Kidney epithelial cell (primary cell): ENCODE measurements at places on chromosomes 11 and 22. TPM values are rescaled to one million over a fixed set of nuclear protein-coding genes. Genes with fewer than 3 reads are reported as not detected.

DNA sequence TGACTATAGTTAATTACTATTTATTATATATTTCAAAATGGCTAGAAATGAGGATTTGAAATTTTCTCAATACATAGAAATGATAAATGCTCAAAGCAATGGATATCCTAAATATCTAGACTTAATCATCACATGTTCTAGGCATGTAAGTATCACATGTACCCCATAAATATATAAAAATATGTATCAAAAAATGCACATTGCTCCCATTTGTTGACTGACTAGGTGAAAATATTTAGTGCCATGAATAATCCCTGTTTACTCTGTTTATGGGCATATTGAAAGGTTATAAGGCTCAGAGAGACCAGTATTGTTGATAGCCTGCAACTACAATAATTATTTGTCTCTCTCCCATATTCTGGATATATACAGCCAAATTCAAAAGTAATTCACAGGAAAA, 3.1 kb downstream of the HBE1 start:
- DNase-seq, result no peak

- no peak for DNase-seq
Observed at GRCh38 chr11:128194216-128194615, 393.1 kb downstream of the ETS1 start.

- DNase-seq, result no peak
Observed at GRCh38 chr11:64415996-64416728, 57.2 kb downstream of the RPS6KA4 start.

DNA sequence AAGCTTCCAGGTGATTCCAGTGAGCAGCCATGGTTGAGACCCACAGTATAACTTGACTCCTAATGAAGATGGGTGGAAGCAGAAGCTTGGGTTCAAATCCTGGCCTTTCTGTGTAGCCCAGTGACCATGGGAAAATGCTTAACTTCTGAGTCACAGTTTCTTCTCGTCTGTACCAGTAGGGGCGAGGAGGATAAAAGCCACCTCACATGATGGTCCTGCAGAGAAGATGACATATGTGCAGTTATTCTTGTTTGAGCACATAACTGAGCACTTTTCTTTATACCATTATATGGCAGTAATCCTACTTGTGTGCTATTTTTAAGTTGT, 4.9 kb downstream of the TMEM109 start:
- DNase-seq, result no peak

DNA sequence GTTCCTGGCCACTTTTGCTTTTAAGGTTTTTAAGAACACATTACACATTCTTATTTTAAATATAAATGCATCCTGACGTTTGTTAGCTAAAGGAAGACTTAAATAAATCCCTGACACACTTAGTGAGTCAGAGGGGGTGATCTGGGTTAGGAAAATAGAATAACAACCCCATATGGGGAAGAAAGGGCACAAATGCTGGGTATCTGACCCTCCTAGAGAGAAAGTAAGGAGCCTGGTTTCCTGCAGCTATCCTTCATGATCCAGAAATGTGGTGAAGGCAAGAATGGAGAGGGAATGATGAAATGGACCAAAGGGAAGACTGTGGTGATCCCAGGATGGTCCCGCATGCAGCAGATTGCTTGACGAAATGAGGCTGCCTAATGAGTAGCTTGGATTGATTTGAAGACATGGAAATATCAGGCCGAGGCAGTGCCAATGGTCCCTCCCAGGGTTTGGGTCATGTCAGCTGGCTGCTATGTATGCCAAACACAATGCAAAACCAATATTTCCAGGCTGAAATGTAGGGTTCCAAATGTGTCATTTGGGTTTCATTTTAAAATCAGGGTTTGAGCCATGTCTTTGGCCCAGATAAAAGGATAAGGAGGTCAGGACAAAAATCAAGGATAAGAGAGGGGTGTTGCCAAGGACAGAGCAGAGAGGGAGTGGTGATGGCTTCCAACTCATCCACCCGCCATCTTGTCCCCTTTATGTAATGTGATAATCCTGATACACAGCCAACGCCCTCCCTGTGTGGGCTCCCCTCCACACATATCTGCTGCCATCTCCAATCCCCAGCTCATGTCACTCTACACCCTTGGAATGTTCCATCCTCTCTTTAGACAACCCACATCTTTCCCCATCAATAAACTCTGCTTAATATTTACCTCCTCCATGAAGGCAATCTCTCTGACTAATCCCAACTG, 135.1 kb upstream of the PITPNB start:
- DNase-seq, result no peak

- no peak for DNase-seq
Observed at GRCh38 chr11:129418039-129418438, 42.4 kb downstream of the BARX2 start.

DNA sequence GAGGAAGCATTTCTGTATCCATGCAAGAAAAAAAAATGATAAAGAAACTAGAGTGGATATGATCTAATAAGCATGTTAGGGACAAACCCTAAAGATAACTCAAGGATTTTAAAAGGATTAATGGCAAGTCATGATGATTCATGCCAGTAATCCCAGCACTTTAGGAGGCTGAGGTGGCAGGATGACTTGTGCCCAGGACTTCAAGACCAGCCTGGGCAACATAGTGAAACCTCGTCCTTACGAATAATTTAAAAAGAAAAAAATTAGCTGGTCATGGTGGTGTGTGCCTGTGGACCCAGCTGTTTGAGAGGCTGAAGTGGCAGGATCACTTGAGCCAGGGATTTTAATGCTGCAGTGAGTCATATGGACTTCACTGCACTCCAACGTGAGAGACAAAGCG, 145.5 kb upstream of the BLID start:
- DNase-seq, result no peak

- no peak for DNase-seq
Observed at GRCh38 chr22:47354668-47355387, 592.4 kb downstream of the TBC1D22A start.

- DNase-seq, result no peak
Observed at GRCh38 chr11:125517116-125517770, 21.2 kb upstream of the FEZ1 start.

DNA sequence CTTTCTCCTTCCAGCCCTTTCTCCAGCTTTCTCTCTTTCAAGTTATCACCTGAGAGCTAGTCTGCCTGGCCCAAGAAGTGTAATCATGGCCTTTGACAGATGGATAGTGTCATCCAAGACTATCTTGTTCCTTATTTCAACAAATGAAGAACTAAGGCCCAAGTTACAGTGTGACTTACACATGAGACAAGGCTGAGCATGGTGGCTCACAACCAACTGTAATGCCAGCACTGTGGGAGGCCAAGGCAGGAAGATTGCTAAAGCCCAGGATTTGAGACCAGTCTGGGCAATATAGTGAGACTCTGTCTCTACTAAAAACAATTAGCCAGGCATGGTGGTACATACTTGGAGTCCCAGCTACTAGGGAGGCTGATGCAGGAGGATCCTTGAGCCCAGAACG, 3.7 kb upstream of the RANGAP1 start:
- no peak for DNase-seq

- DNase-seq, result no peak
Observed at GRCh38 chr11:45079075-45079444, 67.4 kb upstream of the PRDM11 start.

GRCh38 chr11:92890846-92891245, 78.6 kb upstream of the MTNR1B start:
- DNase-seq, result no peak

- peak; percentile 58 for DNase-seq
Observed at GRCh38 chr22:36350751-36351594, 36.8 kb downstream of the MYH9 start.

DNA sequence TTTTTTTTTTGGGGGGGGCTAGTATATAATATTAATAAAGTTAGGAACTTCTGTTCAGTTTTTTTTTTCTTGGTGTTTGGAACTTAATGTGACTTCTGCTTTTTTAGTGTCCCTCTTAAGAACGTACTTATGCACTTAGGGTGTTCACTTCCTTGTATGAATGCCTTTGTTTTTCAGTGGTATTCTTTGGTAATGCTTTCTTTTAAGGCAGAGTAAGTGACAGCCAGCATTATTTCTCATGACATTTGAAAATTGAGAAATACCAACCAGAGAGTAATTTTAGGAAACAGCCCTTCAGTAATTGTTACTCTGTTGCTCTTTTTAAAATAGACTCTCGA, 2.4 kb downstream of the GRK3 start:
- no peak for DNase-seq

GRCh38 chr11:93198215-93198845, 539 bp upstream of the SLC36A4 start:
- DNase-seq, result no peak

- no peak for DNase-seq
Observed at GRCh38 chr11:70268526-70268925, 2.0 kb upstream of the PPFIA1 start.

GRCh38 chr11:31397239-31397834, 27.7 kb downstream of the DNAJC24 start:
- no peak for DNase-seq

DNA sequence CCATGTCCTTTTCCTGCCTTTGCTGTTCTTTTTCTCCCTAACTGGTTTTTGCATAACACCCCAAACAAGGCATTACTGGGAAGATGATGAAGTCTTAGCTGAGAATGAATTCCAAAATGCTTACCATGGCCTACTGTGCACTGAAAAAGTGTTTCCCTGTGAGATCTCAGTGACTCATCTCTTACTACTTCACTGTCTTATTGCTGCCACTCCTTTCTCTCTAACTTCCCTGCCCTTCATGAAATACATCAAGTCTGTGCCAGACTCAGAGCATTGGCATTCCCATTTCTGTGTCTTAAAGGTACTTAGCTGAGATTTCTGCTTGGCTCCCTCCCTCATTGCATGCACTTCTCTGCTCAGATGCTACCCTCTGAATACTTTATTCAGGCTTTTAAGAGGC, 49.1 kb upstream of the MUC15 start:
- DNase-seq, result peak; percentile 67

GRCh38 chr22:45895436-45896152, 81.4 kb downstream of the WNT7B start:
- DNase-seq, result no peak

DNA sequence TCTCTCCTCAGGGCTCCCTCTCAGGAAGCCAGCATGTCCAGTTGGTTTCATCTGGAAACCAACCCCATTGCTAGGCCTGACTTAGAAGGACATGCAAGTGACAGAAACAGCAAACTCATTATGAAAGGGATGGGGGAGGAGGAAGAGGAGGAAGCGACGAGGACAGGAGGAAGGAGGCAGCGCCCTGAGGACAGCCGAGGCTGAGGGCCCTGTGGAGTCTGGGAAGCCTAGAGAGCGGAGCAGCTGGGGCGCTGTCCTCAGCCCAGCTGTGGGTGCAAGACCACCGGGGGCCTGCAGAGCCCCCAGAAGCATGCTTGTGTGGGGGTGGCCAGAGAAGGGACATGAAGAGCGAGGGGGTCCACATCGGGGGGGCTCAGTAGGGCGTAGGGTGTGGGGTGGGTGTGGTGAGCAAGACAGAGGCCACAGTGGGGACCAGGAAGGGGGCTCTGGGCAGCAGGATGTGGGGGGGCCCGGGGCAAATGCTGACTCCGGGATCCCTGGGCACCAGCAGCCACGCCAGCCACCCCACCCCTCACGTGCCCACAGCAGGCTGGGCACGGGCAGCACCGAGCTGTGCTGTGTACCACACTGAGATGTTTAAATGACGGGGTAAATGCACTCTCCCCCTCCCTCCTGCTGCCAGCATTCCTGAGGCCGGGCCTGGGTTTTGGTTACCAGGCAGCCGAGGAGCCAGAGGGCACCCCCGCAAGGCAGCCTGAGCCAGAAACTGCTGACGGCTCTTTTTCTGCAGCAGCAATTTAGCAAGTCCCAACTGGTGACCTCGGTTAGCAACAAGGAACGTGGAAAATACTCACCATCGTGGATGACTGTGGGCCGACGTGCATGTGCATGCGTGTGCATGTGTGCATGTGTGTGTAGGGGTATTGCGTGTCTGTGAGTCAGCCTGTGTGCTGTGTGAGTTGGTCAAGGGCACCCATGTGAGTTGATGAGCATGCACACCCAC, 82.7 kb upstream of the LINC01488 start:
- no peak for DNase-seq

DNA sequence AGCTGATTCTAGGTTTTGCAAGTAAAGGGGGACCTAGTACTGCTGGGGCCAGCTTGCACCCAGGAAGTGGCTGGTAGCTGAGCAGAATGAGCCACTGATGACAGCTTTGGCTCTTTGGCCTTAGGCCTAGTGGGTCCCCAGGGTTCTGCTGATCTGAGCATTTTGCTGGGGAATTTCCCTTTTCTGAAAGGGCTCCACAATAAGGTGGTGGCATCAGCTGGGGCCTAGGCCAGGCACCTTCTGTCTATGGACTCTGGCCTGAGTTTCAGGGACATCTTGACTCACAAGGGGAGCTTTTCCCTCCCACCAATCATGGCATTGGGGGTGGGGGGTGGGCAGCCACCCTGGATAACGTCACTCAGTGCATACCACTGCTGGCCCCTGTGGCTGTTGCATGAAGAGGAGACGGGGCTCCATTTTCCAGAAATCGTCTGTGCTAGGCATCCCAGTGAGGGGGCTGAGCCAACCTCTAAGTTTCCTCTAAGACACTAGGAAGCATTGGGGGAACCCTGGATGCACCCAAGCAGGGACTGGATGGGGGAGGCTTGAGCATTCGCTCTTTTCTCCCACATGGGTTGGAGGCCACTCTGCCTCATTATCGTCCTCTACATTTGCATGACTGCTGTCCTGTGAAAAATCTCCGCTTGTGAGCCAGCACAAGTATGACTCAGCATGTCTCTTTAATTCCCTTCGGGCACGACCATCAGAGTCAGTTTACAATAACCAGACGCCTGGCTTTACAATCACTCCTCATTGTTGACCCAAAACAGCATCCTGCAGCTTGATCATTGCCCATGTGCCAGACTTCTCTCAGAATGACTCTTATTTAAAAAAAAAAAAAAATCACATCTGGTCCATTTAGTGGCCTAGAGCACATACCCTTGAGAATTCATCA, 145.0 kb upstream of the THY1 start:
- no peak for DNase-seq

DNA sequence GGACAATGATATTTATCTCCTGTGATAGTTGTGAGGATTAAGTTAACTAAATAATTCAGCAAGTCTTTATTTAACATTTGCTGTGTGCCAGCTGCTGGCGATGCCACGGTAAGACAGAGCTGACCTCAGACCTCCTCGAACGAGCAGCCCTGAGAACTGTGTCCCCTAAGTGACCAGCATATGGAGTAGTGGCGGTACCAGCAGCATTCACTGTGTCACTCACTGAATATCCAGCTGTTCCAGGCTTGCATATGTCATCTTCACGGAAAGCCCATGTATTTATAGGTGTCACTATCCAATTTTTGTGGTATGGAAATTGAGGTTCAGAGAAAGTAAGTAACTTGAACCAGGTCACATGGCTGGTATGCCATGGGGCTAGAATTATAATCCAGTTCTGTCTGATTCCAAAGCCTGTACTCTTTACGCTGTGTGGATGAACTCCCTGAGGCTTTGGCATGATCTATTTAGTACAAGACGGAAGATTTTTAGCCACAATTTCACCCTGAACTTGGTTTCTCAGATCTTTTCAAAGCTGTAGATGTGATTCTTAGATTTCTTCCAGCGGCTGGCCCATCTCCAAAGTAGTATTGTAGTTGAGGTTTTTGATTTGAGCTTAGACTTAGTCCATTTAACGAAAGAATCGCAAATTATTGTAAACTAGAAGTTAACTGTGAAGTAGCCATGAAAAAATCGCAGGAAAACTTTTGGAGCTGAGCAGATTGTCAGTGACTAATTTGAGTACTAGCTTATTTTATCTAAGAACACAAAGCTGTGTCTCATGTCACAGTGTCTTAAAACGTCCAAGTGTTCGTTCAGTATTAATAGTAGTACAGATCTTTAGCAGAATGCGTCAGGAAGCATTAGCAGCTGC, 49.4 kb upstream of the MYO18B start:
- no peak for DNase-seq

Gene ACTN3
- total RNA-seq, result not detected in 2 replicates

Gene RBMXL2
- 0.21 and 0.50 TPM in 2 replicates for total RNA-seq

Gene MMP13
- total RNA-seq, result 0.13 TPM in 1 of 2 replicates, not detected in the other

Gene KCNQ1OT1
- total RNA-seq, result 0.48 and 0.54 TPM in 2 replicates

Gene TSSK2
- total RNA-seq, result not detected in 2 replicates

Gene CEP126
- 0.71 and 0.82 TPM in 2 replicates for total RNA-seq

Gene MPZL2
- total RNA-seq, result 12.1 and 13.1 TPM in 2 replicates

Gene TNNI2
- total RNA-seq, result not detected in 2 replicates
